Smooth muscle cell of the umbilical artery (primary cell): ENCODE measurements at places on chromosomes 16 and 17. TPM values are rescaled to one million over a fixed set of nuclear protein-coding genes. Genes with fewer than 3 reads are reported as not detected.

The EXOC3L1 gene
- total RNA-seq = not detected in 2 replicates

The BBS2 gene
- total RNA-seq = 51.5 and 63.5 TPM in 2 replicates

The GPR139 gene
- not detected in 2 replicates for total RNA-seq

The TLCD2 gene
- 2.8 and 3.6 TPM in 2 replicates for total RNA-seq

The KRT39 gene
- not detected in 2 replicates for total RNA-seq

The CLEC18B gene
- total RNA-seq = 0.92 and 3.9 TPM in 2 replicates

The TMC5 gene
- total RNA-seq = not detected in 2 replicates

The IL34 gene
- 1.9 and 4.5 TPM in 2 replicates for total RNA-seq

The TMEM88 gene
- total RNA-seq = 2.1 and 4.3 TPM in 2 replicates

The SERPINF2 gene
- total RNA-seq = not detected in 2 replicates

The ZKSCAN2 gene
- 5.3 and 5.7 TPM in 2 replicates for total RNA-seq

The KRTAP3-1 gene
- total RNA-seq = not detected in 2 replicates

The CES1 gene
- total RNA-seq = 0.30 TPM in 1 of 2 replicates, not detected in the other

The CCL16 gene
- total RNA-seq = not detected in 2 replicates

The CCL2 gene
- 149 and 224 TPM in 2 replicates for total RNA-seq

The TP53TG3 gene
- not detected in 2 replicates for total RNA-seq

The KRTAP4-1 gene
- total RNA-seq = not detected in 2 replicates

The C16orf54 gene
- not detected in 2 replicates for total RNA-seq

The NPIPA5 gene
- total RNA-seq = 0.92 and 3.0 TPM in 2 replicates

The CACNG3 gene
- total RNA-seq = not detected in 2 replicates
